HuH-7 (cell line): ENCODE measurements at places on chromosomes 7 and 10.
A peak's percentile ranks its signal among the peaks of the same experiment; 100 is the strongest.

DNA sequence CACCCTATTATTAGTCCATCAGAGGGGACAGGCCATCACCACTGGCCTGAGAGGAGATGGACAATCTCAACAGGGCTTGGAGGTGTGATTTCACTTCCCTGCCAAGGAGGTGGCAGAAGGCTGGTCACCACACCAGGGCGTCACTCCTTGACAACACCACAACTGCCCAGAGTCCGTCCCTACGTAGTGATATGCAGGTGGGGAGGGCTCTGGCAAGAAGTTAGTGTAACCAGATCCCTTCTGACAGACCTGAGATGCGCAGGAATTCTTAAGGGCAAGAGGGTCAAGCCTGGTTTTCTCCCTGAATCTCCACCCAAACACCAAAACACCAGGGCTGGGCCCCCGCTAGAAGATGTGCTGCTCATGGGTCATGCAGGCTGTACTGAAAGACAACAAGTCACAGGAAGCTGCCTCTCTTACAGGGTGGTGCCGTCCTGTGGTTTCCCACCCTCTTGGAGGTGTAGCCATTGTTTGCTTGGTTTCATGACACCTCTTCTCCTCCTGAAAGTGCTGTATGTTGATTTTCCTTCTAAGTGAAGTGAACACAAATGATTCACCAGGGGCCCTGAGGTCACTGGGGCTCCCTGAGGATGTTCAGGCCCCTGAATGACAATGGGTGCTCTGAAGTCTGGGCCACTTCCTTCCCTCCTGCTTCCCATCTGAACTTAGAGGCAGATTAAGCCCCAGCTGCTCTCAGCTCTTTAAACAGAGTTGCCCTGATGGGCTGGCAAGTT, 27.1 kb downstream of the ATXN7L1 start:
- DNase-seq = no peak

DNA sequence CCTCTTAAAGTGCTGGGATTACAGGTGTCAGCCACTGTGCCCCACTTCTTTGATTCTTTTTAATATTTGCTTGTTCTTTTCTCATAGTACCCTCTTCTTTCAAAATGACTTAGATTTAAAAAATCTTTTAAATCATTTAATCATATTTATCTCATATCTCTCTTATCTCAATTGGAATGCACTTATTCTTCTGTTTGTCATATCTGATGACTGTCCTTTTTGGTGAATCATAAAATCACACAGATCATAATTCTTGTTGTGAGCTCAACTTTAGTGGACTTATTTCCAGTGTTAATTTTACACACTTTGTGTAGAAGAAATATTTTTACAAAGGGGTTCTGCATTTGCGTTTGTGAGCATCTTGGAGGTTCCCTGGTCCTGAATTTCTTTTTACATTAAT, 220.3 kb upstream of the SLC26A5 start:
- no peak for DNase-seq

GRCh38 chr10:101843032-101844021, at the start of gene KCNIP2:
TSS of gene KCNIP2 (minus strand) at chr10:101843800. CDS start at chr10:101843568, 232 bp downstream.
- peak; percentile 70 for DNase-seq

- no peak for DNase-seq
These were observed 305.8 kb upstream of the IGFBP3 start for GRCh38 chr7:46226860-46227259.

DNA sequence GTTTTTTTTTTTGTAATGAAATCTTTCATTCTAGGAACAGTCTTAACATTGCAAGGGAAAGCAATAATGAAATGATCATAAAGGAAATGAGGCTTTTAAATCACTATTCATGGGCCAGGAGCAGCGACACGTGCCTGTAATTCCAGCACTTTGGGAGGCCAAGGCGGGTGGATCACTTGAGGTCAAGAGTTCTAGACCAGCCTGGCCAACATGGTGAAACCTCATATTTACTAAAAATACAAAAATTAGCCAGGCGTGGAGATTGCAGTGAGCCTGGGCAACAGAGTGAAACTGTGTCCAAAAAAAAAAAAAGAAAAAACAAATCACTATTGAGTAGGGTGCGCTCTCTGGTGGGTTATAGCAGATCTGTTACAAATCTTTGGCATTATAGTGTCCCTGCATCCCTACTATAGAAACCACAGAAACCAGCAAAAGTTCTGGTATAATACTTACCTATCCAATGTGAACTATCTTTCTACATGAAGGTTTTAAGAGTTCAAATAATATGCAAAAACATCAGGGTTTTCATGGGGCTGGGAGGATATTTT, 72.1 kb downstream of the GLI3 start:
- DNase-seq = no peak

GRCh38 chr7:151608031-151608551, 88.4 kb upstream of the RHEB start:
- peak; percentile 36 for DNase-seq

- peak; percentile 30 for DNase-seq
These were observed 57.1 kb downstream of the PLPP4 start for GRCh38 chr10:120514035-120514620.

GRCh38 chr7:8382004-8382730, 51.2 kb upstream of the NXPH1 start:
- DNase-seq = no peak

GRCh38 chr10:93417266-93417665, 64.9 kb downstream of the MYOF start:
- DNase-seq = no peak

DNA sequence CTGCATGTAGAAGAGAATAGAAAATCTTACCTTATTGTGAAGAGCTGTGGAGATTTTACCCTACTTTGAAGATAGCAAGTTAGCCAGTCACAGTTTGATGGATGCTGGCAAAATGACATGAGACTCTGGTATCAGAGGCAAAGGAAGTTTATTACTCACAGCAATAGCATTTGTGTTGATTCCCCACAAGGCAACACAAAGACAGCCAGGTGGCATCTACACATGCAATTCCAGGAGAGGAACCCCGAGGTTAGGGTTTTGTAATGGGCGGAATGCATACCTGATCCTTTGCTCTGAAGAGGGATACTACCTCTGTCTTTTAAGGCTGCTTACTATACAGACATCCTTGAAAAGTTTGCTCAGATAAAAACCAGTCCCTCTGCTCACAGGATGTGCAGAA, 59.5 kb downstream of the AHR start:
- DNase-seq = no peak

DNA sequence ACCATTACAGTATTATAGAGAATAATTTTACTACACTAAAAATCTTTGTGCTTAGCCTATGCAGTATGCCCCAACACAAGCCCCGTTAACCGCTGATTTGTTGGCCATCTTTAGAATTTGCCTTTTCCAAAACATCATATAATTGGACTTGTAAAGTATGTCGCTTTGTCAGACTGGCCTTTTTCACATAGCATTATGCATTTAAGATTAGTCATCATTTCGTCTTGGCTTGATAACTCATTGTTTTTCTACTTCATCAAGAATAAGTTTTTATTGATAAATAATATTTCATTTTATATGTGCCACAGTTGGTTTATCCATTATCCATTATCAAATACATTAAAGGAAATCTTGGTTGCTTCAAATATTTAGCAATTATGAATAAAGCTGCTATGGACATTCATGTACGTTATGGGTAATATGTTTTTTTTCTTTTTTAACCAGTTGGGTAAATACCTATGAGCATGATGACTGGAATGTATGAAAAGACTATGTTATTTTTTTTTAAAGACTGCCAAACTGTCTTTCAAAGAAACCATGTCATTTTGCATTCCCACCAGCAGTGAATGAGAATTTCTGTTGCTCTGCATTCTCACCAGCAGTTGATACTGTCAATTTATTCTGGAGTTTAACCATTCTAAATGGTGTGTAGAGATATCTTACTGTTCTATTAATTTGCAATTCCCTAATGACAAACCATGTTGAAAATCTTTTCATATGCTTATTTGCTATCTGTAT, 273.1 kb upstream of the KCND2 start:
- no peak for DNase-seq

DNA sequence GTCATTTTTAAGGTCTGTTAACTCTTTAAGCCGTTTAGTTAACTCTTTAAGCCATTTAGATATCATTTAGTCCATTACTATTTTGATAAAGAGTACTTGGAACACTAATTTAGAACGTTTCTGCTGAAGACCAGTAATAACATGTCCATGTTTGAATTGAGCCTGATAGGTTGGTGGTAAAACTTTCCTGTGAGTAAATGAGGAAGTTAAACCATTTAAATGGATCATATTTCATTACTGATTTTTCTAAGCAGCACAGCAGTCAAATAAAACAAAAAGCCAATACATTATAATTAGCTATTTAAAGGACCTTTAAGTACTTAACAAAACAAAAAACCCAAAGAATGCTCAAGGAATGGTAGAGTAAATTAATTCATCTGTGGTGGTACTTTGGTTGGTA, 29.4 kb downstream of the PHTF2 start:
- DNase-seq = no peak

DNA sequence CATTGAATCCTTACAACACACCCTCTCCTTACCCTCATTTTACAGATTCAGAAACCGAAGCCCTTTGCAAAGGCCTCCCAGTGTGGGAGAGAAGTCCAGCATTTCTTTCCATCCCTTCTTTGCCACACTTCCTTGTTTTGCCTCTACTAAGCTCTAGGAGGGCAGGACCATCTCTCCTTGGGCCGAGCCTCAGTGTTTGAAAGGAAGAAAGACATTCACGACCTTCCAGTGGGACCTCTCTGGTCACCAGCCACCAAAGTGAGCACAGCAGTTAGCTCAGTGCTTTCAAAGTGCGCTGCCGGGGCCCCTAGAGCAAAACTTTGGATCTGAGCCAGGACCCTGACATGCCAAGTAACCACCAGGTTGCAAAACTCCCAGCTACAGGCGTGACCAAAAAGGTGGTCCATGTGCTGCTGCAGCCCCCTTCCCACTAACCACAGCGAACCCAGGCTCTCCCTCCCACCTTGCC, 12.4 kb downstream of the CTBP2 start:
- DNase-seq = peak; percentile 71

- DNase-seq = no peak
These were observed 15.4 kb downstream of the NRF1 start for GRCh38 chr7:129626896-129627295.

- DNase-seq = no peak
These were observed 16.9 kb upstream of the LAMB4 start for GRCh38 chr7:108147031-108147563.

GRCh38 chr10:4213441-4213840, 428.4 kb upstream of the KLF6 start:
- no peak for DNase-seq

- DNase-seq = no peak
These were observed 62.2 kb downstream of the ARID5B start for GRCh38 chr10:61963669-61964058.

- DNase-seq = no peak
These were observed 65.7 kb downstream of the AOAH start for GRCh38 chr7:36658335-36659171.

GRCh38 chr7:52017802-52018679, 701.4 kb upstream of the COBL start:
- DNase-seq = peak; percentile 48

- no peak for DNase-seq
These were observed 41.5 kb upstream of the PLEKHA1 start for GRCh38 chr10:122333037-122333436.

DNA sequence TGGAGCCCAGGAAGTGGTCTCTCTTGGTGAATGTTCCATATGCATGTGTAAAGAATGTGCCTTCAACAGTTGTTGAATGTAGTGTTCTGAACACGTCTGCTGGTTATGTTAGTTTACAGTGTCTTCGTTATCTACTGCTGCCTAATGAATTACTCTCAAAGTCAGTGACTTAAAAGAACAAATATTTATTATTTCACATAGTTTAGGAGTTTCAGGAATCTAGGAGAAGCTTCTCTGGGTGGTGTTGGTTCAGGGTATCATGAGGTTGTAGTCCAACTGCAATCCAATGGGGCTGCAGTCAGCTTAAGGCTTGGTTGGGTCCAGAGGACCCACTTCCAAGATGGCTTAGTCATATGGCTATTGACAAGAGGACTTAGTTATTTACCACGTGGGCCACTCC, 36.6 kb upstream of the IGFBP3 start:
- no peak for DNase-seq

GRCh38 chr7:95220328-95220727, 104.0 kb downstream of the PON1 start:
- DNase-seq = no peak

DNA sequence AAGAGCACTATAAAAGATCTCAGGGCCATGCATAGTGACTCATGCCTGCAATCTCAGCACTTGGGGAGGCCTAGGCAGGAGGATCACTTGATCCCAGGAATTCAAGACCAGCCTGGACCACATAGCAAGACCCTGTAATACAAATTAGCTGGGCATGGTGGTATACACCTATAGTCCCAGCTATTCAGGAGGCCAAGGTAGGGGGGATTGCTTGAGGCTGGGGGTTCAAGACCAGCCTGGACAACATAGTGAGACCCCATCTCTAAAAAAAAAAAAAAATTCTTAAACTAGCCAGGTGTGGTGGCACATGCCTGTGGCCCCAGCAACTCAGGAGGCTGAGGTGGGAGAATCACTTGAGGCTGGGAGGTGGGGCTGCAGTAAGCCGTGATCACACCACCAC, 15.8 kb downstream of the STYXL1 start:
- DNase-seq = no peak

DNA sequence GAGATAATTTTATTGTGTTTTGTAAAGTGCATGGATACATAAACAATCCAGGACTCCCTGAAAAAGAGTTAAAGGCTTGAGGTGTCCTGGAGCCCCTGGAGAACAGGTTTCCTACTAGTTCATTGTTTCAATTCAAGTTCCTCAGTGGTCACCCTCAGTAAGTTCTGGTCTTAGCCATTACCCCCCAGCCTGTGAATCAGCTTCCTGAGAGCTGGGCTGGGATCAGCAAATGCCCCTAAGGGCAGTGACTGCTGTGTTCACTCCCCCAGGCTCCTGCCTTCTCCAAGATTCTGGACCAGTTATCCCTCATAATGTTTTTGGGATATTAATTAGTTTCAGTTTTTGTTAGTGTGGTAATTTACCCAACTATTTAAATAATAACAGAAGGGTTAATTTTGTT, 151.6 kb upstream of the PRSS58 start:
- DNase-seq = no peak

DNA sequence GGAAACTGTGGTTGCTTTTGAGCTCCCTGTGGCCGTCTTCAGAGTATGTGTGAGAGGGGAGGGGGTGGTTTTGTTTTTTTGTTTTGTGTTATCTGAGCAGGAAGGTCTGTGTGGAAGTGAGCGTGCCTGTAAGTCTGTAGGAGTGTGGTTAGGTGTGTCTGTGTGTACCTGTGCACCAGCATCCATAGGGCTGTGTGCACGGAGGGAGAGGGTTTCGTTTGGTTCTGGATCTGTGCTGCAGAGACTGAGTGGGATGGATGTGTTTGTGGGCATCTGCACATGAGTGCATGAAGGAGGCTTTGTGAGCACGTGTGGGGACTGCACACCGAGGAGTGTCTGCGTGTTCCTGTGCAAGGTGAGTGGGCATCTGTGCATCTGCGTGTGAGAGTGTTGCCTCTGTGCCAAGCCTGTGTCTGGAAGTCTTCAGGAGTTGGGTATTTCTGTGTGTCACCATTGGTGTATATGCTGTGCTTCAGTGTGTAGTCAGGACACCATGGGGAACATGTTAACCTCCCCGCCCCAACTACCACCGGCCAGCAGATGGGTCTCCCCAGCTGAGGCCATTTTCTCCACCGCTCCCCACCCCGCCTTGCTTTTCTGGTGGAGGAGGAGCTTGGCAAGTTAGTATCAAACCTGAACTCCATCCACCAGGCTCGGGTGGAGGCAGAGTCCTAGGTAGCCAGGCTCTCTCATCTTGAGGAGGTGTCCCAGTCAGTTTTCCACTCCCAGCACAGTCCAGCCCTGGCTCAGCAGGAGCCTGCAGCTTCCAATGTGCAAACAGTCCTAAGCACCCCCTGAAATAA, 7.1 kb upstream of the TLX1 start:
- DNase-seq = no peak

- peak; percentile 55 for DNase-seq
These were observed 94.5 kb downstream of the KMT2C start for GRCh38 chr7:152341039-152341913.

- DNase-seq = peak; percentile 58
These were observed 24.6 kb upstream of the ITGA8 start for GRCh38 chr10:15744217-15744865.
